ENCODE measurements at places on chromosomes 5 and 9. TPM values are rescaled to one million over a fixed set of nuclear protein-coding genes. Genes with fewer than 3 reads are reported as not detected.

The LCN1 gene
- total RNA-seq, result not detected

The FRMPD1 gene
- 6.5 TPM for total RNA-seq

The GLRA1 gene
- not detected for total RNA-seq

The GIN1 gene
- 9.0 TPM for total RNA-seq

DNA sequence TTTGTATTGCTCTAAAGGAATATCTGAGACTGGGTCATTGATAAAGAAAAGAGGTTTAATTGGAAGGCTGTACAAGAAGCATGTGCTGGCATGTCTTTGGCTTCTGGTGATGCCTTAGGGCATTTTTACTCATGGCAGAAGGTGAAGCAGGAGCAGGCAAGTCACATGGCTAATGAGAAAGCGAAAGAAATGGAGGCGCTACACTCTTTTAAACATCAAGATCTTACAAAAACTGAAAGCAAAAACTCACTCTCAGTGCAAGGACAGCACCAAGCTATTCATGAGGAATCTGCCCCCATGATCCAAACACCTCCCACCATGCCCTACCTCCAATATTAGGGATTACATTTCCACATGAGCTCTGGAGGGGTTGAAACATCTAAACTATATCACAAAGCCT lies 1458.8 kb upstream of the ACO1 start:
- DNase-seq, result no peak

DNA sequence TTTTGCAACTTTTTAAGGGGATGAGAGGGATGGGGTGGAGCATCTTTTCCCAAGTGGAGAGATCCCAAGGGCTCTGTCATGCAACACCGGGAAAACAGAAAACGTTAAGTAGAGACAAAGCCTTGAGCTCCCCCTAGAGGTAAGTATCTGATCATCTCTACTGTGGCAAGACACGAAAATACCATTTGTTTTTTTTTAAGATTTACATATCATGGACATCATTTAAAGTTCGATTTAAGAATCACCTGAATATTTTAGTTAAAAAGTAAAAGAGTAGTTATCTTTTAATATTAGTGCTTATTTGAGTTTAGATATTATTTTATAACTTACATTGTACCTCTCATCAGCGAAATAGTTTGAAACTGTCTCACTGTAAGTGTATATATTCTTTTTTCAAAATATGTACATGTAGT lies 200.4 kb downstream of the LRRC70 start:
- peak; percentile 40 for DNase-seq

GRCh38 chr5:51465165-51465564 lies 81.9 kb downstream of the ISL1 start:
- DNase-seq, result peak; percentile 55

- DNase-seq, result no peak
Observed at GRCh38 chr9:119634006-119634405, 264.8 kb upstream of the BRINP1 start.

GRCh38 chr5:163565492-163565891 lies 60.1 kb downstream of the MAT2B start:
- no peak for DNase-seq

GRCh38 chr9:124130277-124131075 lies 118.9 kb downstream of the LHX2 start:
- DNase-seq, result no peak

GRCh38 chr5:176438959-176439757 lies 9.0 kb upstream of the FAF2 start:
- peak; percentile 30 for DNase-seq

DNA sequence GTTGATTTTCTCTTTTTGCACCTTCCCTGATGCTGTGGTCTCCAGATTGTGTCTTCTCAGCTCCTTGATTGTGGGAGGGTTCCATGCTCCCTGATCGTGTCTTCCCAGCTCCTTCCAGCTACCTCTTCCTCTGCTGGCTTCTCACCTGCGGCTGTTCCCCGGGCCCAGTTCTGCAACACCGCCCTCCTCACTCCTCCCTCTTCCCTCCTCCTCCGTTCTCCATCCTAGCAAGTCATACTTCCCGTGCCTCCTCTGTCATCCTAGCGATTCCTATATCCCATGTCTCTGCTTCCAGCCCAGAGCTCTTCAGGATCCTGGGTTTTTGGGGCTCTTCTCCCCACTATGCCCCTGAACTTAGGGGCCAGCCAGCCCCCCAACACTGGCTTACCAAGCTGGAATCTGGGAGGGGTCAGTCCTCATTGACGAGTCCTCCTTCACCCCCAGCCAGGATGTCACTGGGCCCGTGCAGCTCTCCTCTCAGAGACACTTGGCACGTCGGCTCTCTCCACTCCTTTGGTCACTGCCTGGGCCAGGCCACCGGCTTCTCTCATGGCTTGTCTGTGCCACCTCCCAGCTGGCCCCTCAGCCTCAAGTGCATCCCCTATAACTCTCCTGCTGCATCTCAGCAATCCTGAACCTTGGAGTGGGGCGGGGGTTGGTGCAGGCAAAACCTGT lies 255.4 kb upstream of the MVB12B start:
- DNase-seq, result no peak

- no peak for DNase-seq
Observed at GRCh38 chr5:114565871-114566270, 204.0 kb downstream of the KCNN2 start.

DNA sequence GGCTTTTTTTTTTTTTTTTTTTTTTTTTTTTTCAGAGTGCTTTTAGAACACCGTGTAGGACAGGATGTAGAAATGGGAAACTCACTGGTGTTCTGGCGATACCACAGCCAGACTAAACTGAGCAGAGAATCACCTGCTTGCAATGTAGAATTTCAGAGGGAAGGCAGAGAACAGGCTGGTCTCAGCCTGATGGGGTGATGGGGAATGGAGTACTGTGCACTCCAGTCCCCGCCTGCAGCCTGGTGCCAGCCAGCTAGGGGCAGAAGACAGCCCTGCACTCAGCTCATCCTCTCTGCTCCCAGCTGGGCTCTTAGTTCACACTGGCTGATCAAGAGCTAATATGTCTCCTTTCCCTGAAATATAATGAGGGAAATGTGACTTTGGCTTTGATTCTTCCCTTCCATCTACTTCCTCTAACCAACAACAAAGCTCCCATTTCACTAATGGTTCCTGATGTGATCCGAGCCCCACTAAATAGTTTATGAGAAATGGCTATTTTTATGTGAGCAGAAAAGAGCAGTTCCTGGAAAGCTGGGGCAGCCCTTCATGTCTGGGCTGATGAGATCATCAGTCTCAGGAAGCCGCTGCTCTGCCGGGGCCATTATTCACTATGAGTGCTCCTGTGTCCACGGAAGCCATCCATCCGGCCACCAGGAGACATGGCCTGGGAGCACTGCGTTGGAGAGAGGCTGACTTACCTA lies 209.7 kb downstream of the GADD45G start:
- DNase-seq, result peak; percentile 50

- DNase-seq, result peak; percentile 35
Observed at GRCh38 chr9:113656771-113657670, 193.5 kb downstream of the RGS3 start.

- no peak for DNase-seq
Observed at GRCh38 chr5:159422361-159422760, 92.1 kb upstream of the IL12B start.

DNA sequence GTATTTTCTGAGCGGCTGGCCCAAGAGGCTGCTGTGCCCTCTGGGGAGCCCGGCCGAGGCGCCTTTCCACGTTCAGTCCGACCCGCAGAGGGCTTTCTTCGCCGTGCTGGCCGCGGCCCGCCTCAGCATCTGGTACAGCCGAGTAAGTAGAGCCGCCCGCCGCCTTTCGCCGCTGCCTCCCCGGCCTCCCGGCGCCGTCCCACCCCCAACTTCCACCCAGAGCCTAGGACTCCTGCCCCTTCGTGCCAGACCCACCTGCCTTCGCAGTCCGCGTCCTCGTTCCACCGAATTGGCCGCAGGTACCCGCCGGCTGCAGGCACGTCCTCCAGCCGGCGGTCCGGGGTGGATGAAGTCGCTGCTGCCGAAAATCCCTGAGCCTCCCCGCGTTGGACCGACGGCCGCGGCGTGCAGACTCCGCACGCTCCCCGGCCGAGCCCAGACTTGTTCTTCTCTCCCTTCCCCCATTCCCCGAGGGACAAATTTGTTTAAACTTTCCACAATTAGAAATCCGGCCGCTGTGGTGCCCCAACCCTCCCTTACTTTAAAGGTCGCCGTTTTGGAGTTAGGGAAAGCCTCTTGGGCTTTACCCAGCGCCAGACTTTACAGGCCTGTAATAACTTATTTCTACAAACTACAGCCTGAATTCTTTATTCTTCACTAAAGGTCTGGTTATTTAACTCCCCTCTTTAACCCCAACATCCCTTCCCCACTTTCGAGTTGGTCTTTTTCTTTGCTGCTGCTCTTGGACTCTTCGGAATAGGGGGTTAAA lies 589 bp downstream of the RIC1 start:
- DNase-seq, result peak; percentile 53

GRCh38 chr5:10935536-10935935 lies 174.5 kb upstream of the DAP start:
- DNase-seq, result no peak

DNA sequence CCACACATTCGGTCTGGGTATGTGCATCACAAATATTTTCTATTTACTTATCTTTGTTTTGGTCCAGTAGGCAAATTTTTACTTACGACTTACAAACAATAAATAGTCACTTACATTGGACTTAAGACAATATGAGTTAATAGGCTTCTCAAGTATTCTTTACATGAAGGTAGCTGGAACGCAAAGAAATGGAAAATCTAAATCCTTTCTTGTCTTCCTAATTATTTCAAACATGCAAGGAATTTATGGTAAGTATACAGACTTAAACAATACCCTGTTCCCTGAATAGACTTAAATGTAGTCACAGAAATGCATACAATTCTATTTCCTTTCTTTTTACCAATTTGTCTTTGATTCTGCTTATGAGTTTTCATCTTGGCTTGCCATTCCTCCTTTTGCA lies 262.6 kb upstream of the EFNA5 start:
- DNase-seq, result no peak
